ENCODE measurements at places on chromosomes 5 and 9. TPM values are rescaled to one million over a fixed set of nuclear protein-coding genes. Genes with fewer than 3 reads are reported as not detected.

DNA sequence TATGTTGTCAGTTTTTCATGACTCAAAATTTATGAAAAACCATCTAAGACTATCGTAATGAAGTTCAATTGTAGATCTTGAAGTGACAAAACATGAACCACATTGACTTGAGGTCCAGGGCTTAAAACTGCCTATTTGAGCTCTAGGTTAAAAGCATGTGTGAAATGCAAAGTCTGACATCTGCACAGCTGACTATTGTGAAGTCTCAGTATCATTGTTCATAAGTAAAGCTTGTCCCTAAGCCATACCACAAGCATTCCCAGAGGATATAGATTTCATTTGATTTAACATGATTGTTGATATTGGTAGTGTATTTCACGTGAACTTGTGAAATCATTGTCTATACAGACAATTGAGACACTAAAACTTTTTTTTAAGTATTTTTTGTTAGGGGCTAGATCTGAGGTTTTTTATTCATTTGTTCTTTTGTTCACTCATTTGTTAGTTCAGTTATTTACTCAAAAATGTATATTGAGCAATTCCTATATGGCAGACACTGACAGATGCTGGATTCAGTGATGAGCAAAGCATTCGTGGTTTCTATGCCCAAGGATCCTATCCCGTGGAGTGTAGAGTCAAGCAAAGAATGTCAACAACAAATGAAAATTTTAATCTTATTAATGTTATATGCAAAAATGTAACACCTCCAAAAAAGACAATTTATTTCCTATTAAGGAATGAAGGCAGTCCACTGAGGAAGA, 485.2 kb downstream of the RAB3C start:
- no peak for DNase-seq

- DNase-seq, result no peak
Observed at GRCh38 chr5:123294544-123294943, 128.7 kb downstream of the CEP120 start.

The NIPAL4 gene
- not detected for total RNA-seq

The BAAT gene
- total RNA-seq, result not detected

DNA sequence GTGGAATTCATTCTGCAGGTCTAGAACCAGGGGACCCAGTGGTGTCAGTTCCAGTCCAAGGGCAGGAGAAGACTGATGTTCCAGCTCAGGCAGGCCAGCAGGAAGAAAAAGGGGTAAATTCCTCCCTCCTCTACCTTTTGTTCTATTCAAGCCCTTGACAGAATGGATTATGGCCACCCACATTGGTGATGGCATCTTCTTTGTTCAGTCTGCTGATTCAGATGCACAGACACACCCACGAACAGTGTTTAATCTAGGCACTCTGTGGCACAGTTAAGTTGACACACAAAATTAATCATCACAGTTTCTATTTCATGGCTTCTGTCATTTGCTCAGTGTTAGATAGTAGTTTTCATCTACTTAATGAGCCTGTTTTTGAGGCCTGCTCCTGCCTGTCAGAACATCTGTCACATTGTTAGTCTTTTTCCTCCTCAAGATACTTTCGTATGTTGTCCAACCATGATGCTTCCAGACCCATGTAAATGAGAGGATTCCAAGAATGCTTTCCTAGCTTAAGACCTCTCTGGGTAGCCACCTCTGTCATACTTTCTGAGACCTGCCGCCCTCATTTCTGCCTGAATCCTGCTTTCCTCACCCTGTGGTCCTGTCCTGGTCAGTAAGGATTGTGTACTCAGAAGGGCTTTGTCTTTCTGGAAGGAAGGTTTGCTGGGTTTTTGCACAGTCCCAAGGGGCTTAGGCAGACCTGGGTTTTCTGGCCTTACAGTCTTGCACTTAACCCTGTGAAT, 72.5 kb downstream of the SPIN1 start:
- no peak for DNase-seq

GRCh38 chr9:114392749-114393112, 4.9 kb upstream of the AKNA start:
- peak; percentile 39 for DNase-seq

DNA sequence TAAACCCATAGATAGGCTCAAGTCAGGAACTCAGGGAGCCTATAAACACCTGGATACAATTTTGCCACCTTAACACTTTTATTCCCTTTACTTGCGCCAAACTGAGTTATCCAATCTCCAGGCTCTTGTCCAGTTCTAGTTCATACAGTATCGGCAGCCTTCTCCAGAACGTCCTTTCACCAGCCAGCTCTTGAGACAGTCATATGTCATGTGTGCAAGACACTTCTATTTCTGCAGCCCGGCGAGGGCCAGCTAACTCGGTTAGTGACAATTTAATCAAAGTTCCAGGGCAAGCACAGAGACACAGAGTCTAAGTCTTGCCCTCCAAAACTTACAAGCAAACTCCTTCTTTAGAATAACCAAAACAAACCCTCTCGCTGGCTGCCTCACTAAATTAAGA, 12.9 kb downstream of the ABCA1 start:
- no peak for DNase-seq

The CARTPT gene
- not detected for total RNA-seq

- no peak for DNase-seq
Observed at GRCh38 chr5:110561510-110561909, 165.0 kb downstream of the TMEM232 start.
